Non-pigmented ciliary epithelial cell (primary cell): ENCODE measurements at places on chromosomes 7 and 10.
A peak's percentile ranks its signal among the peaks of the same experiment; 100 is the strongest.

GRCh38 chr10:7231509-7232414 is 179.1 kb downstream of the SFMBT2 start:
- DNase-seq, result no peak

- DNase-seq, result no peak
These were observed 69.2 kb upstream of the PALS2 start for GRCh38 chr7:24504040-24504439.

DNA sequence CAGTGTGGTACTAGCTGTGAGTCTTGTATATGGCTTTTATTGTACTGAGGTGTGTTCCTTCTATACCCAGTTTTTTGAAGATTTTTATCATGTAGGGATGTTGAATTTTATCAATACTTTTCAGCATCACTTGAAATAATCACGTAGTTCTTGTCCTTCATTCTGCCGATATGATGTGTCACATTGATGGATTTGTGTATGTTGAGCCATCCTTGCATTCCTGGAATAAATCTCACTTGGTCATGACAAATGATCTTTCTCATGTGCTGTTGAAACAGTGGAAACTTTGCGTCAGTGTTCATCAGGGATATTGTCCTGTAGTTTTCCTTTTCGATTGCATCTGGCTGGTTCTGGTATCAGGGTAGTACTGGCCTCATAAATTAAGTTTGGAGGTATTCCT is 7.1 kb upstream of the PRKAR1B start:
- DNase-seq, result no peak

- no peak for DNase-seq
These were observed 65.4 kb upstream of the STEAP1B start for GRCh38 chr7:22565315-22565811.

GRCh38 chr7:137696376-137696775 is 150.4 kb downstream of the DGKI start:
- no peak for DNase-seq

DNA sequence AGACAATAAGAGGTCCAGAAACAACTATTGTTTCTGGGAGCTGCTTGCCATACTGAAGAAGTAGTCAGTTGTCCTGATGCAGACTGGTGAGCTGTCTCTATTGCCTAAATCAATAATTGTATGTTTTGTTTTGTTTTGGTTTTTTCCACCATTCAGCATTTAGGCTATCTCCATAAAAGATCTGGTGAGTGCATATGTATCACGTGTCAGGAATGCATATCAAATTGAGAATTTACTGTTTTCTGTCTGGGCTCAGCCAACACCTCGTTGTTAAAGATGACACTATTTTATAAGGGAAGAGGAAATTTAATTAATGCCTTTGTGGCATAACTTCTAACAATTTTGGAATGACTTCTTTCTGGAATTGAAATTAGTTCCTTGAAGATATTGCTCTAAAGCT is 66.2 kb downstream of the SORCS1 start:
- DNase-seq, result no peak

DNA sequence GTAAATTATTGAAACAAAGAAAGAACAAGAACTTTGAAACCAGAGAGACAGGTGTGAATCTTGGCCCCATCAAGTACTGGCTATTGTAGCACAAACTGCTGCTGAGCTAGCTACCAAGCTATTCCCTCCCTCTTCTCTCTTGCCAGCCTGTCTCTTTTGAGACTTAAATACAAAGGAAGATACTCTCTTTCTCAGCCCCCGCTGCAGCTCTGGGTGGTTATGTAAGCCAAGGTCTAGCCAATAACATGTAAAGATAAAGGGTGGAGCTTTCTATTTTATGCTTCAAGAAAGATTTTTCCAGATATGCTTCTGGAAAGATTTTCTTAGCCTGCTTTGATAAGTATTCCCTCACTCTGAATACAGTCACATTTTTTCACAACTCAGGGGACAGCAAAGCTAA is 17.2 kb downstream of the BAZ1B start:
- DNase-seq, result no peak

DNA sequence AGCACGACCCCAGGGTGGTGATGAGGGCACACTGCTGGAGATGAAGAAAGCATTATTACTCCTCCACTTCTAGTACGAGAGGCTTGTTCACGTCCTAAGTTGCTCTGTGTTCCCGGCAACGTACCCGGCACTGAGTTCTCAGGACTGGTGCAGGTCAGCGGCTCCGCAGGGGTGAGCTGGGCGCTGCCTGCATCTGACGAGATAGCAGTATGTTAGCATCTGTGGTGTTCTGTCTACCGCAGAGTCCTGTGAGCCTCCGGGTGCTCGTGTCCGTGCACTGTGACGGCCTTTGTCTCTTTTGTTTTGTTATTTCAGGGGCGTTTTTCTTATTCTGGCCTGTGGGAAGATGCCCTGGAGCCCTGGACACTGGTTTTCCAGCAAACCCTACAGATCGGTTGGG is 507.8 kb downstream of the DNAJB6 start:
- no peak for DNase-seq

- peak; percentile 6 for DNase-seq
These were observed 305.1 kb upstream of the CSTF2T start for GRCh38 chr10:52004342-52004949.

GRCh38 chr10:33067917-33068316 is 109.9 kb upstream of the ITGB1 start:
- DNase-seq, result no peak
